Myocyte (in vitro differentiated cells): ENCODE measurements at places on chromosomes 5 and 9. TPM values are rescaled to one million over a fixed set of nuclear protein-coding genes. Genes with fewer than 3 reads are reported as not detected.

SMIM33 gene
- not detected in 2 replicates for total RNA-seq

PTGS1 gene
- 9.6 and 14.0 TPM in 2 replicates for total RNA-seq

WNT8A gene
- not detected in 2 replicates for total RNA-seq

C1QTNF2 gene
- 2.5 and 3.3 TPM in 2 replicates for total RNA-seq

SV2C gene
- not detected in 2 replicates for total RNA-seq

REEP5 gene
- total RNA-seq = 47.3 and 58.5 TPM in 2 replicates

ZDHHC11B gene
- not detected in 2 replicates for total RNA-seq

CARD6 gene
- 4.7 and 4.8 TPM in 2 replicates for total RNA-seq

UBE2QL1 gene
- total RNA-seq = 0.08 TPM in 1 of 2 replicates, not detected in the other

GRCh38 chr9:131039129-131039954, 30.4 kb downstream of the LAMC3 start:
- DNase-seq = no peak

DNA sequence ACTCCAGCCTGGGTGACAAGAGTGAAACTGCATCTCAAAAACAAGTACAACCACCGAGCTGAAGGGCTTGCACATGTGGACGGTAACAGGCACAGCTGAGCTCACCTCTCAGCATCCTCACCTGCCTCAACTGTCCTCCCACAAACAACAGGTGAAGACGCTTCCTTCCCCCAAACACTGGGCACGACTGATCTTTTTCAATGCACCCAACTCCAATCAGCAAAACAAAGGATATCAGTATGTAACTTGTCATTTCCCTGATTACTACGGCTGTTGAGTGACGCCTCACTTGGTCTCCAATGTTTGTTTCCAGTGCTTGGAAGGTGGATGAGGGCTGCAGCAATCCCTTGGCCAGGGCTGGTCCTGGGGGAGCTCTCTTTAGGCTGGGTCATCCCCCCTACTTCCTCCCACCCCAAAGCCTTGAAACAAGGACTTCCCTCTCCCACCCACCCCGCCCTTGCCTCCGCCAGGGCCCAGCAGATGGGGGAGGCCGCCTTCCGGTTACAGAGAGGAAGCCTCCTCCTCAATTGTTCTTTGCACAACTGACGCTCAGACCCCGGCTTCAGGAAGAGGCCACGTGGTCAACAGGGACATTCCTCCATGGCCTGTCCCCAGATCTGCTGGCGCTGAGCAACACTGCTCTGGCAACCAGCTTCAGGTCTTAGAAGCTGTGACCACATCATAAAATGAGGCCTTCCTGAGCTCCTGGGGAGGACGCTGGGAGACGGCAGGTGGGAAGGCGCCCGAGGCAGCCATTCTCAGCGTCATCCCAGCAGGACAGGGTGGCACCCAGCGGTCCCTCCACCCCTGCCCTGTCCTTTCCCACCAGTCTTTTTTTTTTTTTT, 5.9 kb downstream of the FAM78A start:
- DNase-seq = no peak

DNA sequence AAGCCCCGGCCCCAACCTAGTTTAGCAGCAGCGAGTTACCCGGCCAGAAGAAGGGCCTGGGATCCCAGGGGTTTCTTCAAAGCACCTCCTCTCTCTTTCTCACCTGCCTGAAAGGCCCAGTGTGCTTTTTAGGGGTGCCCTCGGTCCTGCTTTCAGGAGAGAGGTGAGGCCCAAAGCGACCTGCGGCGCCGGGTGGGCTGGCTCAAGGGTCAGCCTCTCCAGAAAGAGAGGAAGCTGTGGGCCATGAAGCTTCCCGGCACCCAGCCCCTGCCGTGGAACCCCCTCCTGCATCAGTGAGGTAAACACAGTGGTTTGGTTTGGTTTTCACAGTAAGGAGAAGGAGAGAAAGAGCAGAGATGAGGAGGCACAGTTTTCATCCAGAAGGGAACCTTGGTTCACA, 4.3 kb downstream of the FOXB2 start:
- DNase-seq = no peak

DNA sequence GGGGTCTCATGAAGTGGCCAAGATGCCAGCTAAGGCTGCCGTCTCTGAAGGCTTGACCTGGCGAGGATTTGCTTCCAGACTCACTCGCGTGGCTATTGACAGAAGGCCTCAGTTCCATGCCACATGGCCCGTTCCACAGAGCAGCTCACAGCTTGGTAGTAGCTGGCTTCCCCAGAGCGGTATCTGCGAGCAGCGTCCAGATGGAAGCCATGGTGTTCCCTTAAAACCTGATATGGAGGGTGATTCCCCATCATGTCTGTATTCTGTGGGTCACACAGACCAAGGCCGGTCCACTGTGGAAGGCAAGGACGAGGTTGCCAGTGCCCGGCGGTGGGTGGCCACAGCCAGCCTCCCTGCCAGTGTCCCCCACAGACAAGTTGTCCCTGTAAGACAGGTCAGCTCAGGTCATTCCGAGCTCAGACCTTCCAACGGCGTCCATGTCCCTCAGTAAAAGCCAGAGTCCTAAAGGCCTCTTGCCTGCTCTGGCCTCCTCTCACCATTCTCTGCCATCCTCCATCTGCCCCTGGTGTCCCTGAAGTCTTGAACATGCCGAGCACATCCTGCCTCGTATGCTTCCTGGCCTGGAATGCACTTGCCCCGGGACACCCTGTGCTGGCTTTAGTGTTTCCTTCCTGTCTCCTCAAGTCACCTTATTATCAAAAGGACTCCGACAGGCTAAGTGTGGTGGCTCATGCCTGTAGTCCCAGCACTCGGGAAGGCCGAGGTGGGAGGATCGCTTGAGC, 61.3 kb upstream of the LRRTM2 start:
- no peak for DNase-seq

DNA sequence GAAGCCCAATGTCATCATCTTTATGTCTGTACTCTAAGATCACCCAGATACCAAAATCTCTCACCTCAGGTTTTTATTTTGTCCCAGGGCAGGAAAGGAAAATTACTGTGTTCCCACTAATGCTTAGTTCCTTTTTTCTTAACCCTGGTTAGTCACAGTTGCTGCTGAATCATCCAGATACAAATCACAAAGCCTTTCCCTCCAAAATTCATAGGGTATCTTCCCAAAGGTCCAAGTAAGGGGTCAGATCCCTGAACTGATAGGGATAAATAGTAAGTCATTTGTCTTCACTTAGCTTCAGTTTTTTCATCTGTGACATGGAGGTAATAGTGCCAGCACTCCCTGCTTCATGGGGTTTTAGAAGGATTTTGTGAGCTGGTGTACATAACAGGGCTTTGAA, 2.2 kb downstream of the PLCXD3 start:
- DNase-seq = no peak

- DNase-seq = no peak
These were observed 238.8 kb downstream of the DMAC1 start for GRCh38 chr9:7560669-7561305.

DNA sequence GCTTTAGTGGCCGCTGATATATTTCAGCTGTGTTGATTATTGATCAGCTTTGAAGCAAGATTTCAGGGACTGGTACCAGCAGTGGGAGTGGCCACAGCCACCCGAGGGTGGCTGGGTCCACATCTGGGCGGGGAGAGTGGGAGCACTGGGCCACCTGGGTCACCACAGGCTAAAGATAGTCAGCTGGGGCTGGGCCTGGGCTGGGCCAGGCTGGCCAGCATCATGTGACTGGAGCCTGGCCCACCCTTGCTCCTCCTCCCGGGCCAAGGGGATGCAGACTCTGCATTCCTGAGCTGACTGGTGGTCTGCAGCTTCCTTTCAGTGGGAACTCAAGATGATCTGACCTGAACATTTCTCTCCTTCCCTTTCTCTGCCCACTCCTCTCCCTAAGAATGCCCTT, 27.1 kb downstream of the LARP1 start:
- DNase-seq = peak; percentile 43

- DNase-seq = peak; percentile 40
These were observed 26.1 kb downstream of the AP3B1 start for GRCh38 chr5:78268356-78268755.

GRCh38 chr5:155017610-155018009, 4.1 kb downstream of the KIF4B start:
- DNase-seq = no peak

- DNase-seq = no peak
These were observed 250.8 kb downstream of the ENC1 start for GRCh38 chr5:74389531-74390305.

DNA sequence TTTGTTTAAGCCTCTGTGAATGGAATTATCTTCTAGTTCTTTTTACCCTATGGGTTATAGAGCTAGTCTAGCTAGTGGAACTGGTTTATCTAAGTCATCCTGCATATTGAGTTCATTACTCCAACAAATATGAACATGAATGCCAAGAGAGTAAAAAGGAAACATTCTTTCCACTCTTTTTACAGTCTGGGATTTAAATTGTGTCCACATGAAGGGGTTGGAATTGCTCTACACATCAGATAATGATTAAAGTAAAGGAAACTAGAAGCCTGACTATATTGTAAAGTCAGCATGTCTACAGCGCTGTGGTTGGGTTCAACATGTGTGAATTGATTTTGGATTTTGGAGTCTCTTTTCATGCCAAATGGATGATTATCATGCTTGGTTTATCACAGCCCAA, 173.1 kb downstream of the CCDC171 start:
- no peak for DNase-seq

GRCh38 chr9:70480405-70480980, 66.0 kb upstream of the KLF9 start:
- peak; percentile 70 for DNase-seq

GRCh38 chr5:121698690-121699089, 153.0 kb upstream of the FTMT start:
- DNase-seq = no peak
